ENCODE measurements at places on chromosomes 16 and 17.

GRCh38 chr17:82835766-82836512 is 3.9 kb downstream of the ZNF750 start:
- DNase-seq: no peak

DNA sequence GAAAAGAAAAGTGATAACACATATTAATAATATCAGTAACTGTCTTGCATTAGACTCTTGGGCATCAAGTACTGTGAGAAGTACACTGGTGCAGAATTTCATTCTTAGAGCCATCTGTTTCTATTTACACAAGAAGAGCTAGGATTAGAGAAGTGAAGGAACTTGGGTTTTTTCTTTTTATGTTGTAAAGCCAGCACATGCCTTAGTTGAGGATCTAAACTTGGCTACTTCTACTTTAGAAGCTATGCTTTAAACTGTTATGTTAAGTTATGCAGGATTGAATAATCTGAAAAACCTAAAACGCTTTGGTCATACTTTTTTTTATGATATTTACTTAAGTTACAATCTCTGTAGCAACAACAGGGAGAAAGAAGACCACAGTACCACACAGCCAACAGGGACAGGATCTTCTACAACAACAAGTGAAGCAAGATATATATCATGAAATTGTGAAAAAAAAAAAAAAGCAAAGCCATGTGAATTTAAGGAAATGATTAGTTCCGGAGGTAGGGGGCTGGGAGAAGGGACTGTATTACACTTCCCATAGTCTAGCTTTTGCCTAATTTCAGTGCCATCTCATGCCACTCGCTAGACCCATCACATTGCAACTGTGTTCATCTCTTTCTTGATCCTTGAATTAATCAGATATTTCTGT is 305.1 kb upstream of the GOT2 start:
- peak; percentile 83 for DNase-seq

DNA sequence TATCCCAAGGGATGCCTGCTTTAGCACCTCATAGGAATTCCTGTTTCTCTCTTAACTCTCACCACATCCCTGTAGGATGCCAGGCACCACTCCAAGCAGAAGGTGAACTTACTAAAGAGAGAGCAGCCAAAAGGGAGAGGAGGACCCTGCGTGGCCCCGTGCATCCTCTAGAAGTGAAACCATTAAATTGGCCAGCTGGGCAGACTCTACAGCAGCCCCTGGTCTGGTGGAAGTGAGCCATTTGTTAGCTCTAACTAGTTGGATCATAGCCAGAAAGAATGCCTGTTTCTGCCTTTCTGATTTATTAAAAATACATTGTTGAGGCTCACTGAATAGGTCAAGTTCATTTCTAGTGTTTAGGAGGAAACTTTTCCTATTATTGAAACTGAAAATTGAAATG is 22.3 kb downstream of the TMEM11 start:
- peak; percentile 50 for DNase-seq

- peak; percentile 40 for DNase-seq
These were observed 174.1 kb downstream of the SNX29 start for GRCh38 chr16:12150600-12150999.

DNA sequence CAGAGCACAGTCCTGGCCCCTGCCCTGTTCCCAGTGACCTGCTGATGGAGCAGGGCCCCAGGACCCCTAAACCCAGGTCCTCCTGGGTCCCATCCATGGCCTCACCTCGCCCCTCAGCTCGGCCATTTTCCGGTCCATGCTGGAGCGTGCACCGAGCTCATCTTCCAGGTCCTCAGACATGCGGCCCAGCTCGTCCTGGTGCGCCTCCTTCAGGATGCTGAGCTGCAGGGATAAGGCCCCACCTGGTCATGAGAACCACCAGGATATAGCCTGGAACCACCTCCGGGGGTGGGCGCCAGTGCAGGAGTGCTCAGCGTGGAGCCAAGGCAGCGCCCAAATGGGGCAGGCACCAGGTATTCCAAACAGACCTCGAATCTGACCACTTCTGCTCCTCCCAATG is 17.9 kb downstream of the CCDC102A start:
- no peak for DNase-seq

GRCh38 chr16:28589069-28589468 is 7.8 kb downstream of the SULT1A2 start:
- no peak for DNase-seq

DNA sequence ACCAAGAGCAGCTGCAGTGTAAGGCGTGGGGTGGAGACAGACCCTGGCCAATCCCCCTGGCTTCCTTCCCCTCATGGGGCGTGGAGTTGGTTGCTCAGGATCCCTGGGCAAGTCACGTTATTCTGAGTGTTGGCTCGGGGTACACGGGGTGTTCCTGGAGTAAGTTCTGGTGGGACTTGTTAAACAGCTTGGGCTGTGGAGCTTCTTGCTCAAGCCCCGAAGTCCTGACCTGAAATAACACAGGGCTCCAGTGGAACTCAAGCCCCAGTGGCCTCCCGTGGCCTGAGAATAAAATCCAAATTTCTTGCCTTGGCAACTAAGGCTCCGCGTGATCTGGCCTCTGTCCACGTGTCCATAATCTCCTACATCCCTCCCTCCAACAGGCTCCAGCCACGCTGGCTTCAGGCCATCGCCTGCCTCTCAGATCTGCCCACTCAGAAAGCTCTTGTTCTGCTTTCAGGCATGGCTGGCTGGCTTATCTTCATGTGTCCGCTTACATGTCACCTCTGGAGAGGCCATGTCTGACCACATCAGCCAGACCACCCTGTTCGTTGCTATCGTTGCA is 49.3 kb upstream of the BCO1 start:
- DNase-seq: no peak

DNA sequence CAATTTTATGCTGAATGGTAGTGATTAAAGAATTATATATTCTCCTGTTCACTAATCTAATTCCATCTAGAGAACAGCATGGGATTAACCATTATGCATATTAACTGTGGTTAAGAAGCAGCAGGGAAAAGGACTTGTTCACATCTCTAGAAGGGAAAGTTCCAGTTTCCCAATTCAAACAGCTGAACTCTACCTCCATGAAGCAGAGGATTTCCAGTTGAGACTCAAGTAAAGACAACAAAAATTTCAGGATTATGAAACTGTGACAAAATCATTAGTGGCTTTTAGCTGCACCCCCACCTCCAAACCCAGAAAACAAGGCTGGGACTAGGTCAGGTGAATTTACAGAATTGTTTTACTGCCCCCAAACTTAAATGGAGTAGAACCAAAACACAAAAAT is 73.6 kb downstream of the USP32 start:
- DNase-seq: no peak

GRCh38 chr16:66618588-66619375 is 14.3 kb downstream of the CMTM3 start:
- no peak for DNase-seq

GRCh38 chr17:2983255-2983654 is 80.2 kb downstream of the OR1D5 start:
- no peak for DNase-seq

- DNase-seq: peak; percentile 94
These were observed 29.4 kb upstream of the NUDT16L1 start for GRCh38 chr16:4663777-4664465.

GRCh38 chr16:89949756-89950155 is 1.2 kb downstream of the DEF8 start:
- DNase-seq: no peak

DNA sequence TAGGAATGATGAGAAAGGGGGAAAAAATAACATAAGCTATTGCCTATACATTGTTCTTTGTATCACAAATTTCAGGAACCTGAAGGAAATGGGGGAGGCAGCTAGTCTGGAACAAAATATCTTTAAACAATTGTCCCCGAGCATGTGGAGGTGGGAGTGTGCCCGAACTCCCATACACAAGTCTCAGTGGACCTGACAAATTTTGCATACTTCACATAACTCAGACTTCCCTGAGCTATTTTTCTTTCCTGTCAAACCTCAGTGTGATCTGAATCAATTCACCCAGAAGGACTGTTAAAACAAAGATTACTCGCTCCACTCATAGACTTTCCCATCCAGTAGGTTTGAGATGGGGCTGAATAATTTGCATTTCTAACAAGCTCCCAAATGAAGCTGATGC is 1.6 kb upstream of the XPO6 start:
- no peak for DNase-seq

- peak; percentile 29 for DNase-seq
These were observed 724 bp downstream of the UBE2I start for GRCh38 chr16:1309888-1310831.

GRCh38 chr17:81913394-81914102 is 2.3 kb upstream of the PCYT2 start:
- no peak for DNase-seq

DNA sequence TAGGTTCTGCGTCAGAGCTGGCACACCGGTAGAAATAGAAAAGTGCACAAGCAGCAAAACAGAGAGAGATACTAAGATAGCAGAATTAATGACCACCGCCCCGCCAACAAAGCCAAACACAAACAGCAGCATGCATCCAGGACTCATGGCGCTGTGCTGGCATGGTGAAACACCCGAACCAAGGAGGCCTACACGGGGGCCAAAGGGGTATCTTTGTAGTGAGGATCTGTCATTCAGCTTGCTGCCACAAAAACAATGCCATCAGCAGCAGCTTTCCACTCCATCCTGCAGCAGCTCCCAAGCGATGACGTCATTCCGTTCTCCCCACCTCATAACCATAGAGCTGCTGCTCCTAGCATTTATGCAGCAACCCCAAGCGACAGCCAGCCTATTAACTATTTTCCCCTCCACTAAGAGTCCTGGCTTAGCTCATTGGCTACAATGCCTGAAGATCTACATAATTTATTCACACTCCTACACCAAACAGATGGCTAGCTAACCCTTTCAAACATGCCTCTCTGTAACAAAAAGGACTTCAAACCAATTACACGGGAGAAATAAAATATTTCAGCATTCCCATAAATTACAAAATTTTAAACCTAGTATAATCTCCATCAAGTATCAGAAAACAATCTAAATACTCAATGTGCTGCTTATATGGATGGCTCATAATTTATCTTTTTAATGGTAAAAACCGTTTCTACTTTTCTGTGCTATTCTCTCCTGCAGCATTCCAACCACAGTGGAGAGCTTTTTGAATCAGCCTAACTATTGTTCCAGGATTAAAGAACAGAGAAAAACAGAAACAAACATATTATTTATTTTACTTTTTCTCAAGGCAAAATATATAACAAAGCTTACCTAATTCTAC is 73.9 kb downstream of the SPAG9 start:
- DNase-seq: no peak

All from MV-4-11 (cell line).